Activated naive CD4-positive, alpha-beta T cell treated with anti-CD3 and anti-CD28 coated beads for 36 hours (primary cell): ENCODE measurements at places on chromosomes 7 and 10.

- H3K27ac ChIP-seq = no peak overlapping the region
Measured at GRCh38 chr7:29086545-29086944, 59.8 kb downstream of the CPVL start.

- no peak overlapping the region for H3K27ac ChIP-seq
- no peaks in the 10 kb centered on the region for H3K36me3 ChIP-seq
- H3K27me3 ChIP-seq = no peaks in the 10 kb centered on the region
- H3K4me3 ChIP-seq = no peak overlapping the region
- DNase-seq = no peak
- H3K4me1 ChIP-seq = peaks cover 10% of the 10 kb centered on the region
Measured at GRCh38 chr10:5942474-5942873, 34.9 kb downstream of the IL15RA start.

- DNase-seq = no peak
- no peak overlapping the region for H3K27ac ChIP-seq
- H3K36me3 ChIP-seq = no peaks in the 10 kb centered on the region
- peaks cover 4% of the 10 kb centered on the region for H3K4me1 ChIP-seq
- no peak overlapping the region for H3K4me3 ChIP-seq
Measured at GRCh38 chr10:122459561-122460273, 1.6 kb upstream of the HTRA1 start.

DNA sequence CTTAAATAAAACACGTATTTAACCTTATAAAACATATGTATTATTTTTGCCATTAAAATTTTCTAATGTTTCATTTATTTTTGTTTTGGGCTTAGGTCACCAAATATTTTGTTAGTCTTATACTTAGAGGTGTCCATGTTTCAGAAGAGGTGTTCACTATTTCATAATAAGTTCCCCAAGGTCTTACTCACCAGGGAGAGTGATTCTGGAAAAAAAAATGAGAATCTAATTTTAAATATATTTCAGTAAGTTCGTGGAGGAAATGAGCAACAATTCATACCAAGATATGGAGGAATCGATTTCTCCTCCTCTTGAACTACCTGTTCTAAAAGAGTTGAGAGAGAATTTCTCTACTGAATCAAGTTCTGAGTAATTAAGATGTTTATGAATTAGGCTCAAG lies 271.6 kb upstream of the SLC26A5 start:
- no peak for DNase-seq
- H3K27me3 ChIP-seq = peaks cover 11% of the 10 kb centered on the region
- no peaks in the 10 kb centered on the region for H3K4me1 ChIP-seq
- H3K4me3 ChIP-seq = no peak overlapping the region
- no peaks in the 10 kb centered on the region for H3K36me3 ChIP-seq
- no peak overlapping the region for H3K27ac ChIP-seq

GRCh38 chr10:14820775-14821154 lies 17.1 kb downstream of the CDNF start:
- peaks cover 3% of the 10 kb centered on the region for H3K4me1 ChIP-seq
- H3K27me3 ChIP-seq = no peaks in the 10 kb centered on the region
- H3K27ac ChIP-seq = no peak overlapping the region
- H3K4me3 ChIP-seq = no peak overlapping the region

DNA sequence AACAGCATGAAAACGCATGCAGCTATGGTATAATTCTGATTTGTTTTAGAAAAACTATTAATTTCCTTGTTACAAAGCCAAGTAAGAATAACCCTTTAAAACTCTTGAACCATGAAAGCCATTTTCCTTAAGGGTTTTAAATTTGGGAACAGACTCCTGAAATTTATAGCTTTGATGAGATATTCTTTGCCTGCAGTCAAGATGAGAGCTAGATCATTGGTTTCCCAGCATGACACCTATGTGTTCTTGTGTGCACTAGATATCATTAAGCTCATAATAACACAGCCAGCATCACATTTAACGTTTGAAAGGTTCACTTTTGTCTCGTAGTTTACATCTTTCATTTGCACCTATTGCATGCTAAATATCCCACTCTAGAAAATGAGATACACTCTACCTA lies 202.2 kb downstream of the PHF14 start:
- H3K27ac ChIP-seq = no peak overlapping the region
- no peaks in the 10 kb centered on the region for H3K27me3 ChIP-seq
- DNase-seq = no peak
- no peak overlapping the region for H3K4me3 ChIP-seq
- peaks cover 4% of the 10 kb centered on the region for H3K36me3 ChIP-seq
- peaks cover 8% of the 10 kb centered on the region for H3K4me1 ChIP-seq

DNA sequence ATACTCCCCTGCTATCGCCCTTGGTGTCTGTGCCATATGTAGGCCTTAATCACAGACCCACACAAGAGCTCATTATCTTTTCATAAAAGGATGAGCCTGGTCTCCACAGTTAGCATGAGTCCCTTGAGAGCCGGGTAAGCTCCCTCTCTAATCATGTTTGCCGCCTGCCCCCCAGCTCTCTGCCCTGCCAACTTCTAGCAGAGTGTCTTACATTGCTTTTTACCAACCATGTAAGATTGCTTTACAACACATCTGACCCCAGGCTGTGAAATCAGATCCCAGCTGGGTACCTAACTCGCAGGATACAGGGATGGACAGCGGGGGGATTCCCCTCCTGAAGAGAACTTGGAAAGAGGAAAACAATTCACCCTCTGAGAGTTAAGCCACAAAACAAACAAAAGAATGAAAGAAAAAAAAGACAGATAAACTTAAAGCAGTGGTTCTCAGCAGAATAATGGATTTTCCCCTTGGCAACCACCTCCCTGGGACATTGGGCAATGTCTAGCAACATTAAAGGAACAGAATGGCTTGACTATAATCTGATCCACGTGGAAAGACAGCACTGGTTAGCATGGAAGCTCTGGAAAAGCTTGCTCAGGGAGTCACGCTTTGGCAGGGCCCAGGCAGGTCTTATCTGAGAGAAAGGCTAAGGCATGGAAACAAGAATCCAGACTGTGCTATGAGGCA lies 39.4 kb upstream of the ATOH7 start:
- no peaks in the 10 kb centered on the region for H3K4me1 ChIP-seq
- DNase-seq = no peak
- H3K27me3 ChIP-seq = peaks cover 8% of the 10 kb centered on the region
- H3K36me3 ChIP-seq = no peaks in the 10 kb centered on the region
- no peak overlapping the region for H3K27ac ChIP-seq
- no peak overlapping the region for H3K4me3 ChIP-seq

GRCh38 chr10:88923520-88923919 lies 29.1 kb downstream of the ACTA2 start:
- H3K27me3 ChIP-seq = no peaks in the 10 kb centered on the region
- peaks cover 6% of the 10 kb centered on the region for H3K36me3 ChIP-seq
- DNase-seq = no peak
- H3K27ac ChIP-seq = no peak overlapping the region

- H3K36me3 ChIP-seq = no peaks in the 10 kb centered on the region
- H3K27ac ChIP-seq = no peak overlapping the region
- H3K27me3 ChIP-seq = peaks cover 2% of the 10 kb centered on the region
- H3K4me1 ChIP-seq = no peaks in the 10 kb centered on the region
- no peak overlapping the region for H3K4me3 ChIP-seq
Measured at GRCh38 chr10:77770081-77770867, 132.7 kb upstream of the KCNMA1 start.

DNA sequence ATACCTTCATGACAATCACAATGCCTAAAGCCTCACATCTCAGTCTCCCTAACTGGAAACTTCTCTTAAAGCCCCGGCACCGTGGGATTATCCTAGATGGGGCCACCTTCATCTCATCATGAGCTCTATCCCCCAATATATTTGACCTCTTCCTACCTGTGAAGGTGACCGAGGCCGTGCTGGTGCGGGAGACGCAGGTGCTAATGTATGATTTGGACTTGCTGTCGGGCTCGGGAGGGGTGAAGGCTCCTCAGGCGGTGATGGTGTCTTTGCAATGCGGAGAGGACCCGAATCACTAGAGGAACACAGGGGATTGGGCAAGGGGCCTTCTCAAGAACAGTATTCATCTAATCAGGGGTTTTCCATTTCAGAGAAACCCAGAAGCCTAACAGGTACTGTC lies 168.4 kb downstream of the AMPH start:
- peaks cover 19% of the 10 kb centered on the region for H3K4me1 ChIP-seq
- H3K27ac ChIP-seq = no peak overlapping the region
- no peak overlapping the region for H3K4me3 ChIP-seq
- H3K27me3 ChIP-seq = no peaks in the 10 kb centered on the region
- no peak for DNase-seq
- H3K36me3 ChIP-seq = peaks cover 2% of the 10 kb centered on the region

GRCh38 chr7:1902231-1902855 lies 232.3 kb downstream of the ELFN1 start:
- H3K27ac ChIP-seq = no peak overlapping the region
- H3K4me3 ChIP-seq = no peak overlapping the region
- H3K4me1 ChIP-seq = no peaks in the 10 kb centered on the region
- no peaks in the 10 kb centered on the region for H3K36me3 ChIP-seq

GRCh38 chr10:19730167-19730906 lies 85.9 kb upstream of the PLXDC2 start:
- no peak for DNase-seq
- H3K27me3 ChIP-seq = no peaks in the 10 kb centered on the region
- no peak overlapping the region for H3K27ac ChIP-seq
- no peaks in the 10 kb centered on the region for H3K4me1 ChIP-seq

DNA sequence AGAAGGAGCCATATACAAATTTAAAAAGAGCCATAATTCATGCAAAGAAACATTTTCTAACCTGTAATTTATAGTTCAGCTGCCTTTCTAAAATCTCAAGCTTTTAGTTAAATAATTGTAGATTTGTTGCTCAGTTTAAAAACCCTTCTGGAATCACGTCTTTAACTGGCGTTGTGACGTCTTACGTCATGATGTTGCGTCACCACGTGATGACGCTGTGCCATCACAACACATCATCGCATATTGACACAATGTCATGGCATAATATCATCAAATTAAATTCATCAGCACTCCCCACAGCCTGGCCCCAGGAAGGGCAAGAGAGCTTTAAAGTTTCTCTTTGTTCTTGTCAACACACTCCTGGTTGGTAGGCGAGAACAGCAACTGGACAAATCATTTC lies 194.8 kb downstream of the GRM8 start:
- DNase-seq = no peak
- peaks cover 3% of the 10 kb centered on the region for H3K27me3 ChIP-seq
- H3K27ac ChIP-seq = no peak overlapping the region
- no peaks in the 10 kb centered on the region for H3K4me1 ChIP-seq
- H3K36me3 ChIP-seq = no peaks in the 10 kb centered on the region

GRCh38 chr10:112229901-112230300 lies 46.3 kb upstream of the GPAM start:
- no peak overlapping the region for H3K27ac ChIP-seq
- H3K36me3 ChIP-seq = no peaks in the 10 kb centered on the region
- peaks cover 12% of the 10 kb centered on the region for H3K27me3 ChIP-seq
- H3K4me3 ChIP-seq = no peak overlapping the region

DNA sequence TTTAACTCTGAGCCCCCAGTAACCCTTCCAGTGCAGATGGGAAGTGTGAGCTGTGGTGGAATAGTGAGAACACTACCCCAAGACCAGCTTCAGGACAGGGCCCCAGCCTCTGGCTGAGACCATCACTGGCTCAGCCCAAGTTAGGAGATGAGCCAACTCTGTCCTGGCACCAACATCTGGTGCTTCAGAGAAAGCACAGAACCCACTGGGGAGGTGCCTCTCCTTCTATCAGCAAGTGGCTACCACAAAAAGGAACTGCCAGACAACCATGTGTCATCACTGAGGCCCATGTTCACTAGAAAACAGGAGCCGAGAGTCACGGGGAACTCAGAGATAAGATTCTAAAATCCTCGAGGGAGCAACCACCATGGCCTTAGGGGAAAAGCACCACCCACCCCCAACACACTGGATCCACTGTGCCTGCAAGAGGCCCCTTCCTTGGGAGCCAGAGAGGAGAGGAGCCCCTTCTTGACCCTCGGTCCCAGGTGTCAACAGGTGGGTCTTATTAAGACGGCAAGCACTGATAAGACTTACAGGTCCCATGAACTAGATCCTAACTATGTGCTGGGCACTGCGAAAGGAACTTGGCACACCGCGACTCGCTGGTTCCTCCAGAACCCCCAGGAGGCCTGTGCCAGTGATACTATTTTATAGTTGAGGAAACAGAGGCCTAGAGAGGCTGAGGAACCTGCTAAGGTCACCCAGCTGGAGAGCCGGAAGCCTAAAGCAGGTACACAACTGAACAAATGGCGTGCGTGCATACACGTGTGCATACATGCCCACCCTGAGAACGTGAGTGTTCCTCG lies 102.7 kb downstream of the FAM53B start:
- no peaks in the 10 kb centered on the region for H3K27me3 ChIP-seq
- peak overlapping the region; percentile 54 for H3K27ac ChIP-seq
- H3K36me3 ChIP-seq = peaks cover 4% of the 10 kb centered on the region

GRCh38 chr7:78179211-78179610 lies 380.6 kb downstream of the PHTF2 start:
- no peaks in the 10 kb centered on the region for H3K4me1 ChIP-seq
- peaks cover 7% of the 10 kb centered on the region for H3K27me3 ChIP-seq
- no peak overlapping the region for H3K27ac ChIP-seq
- no peaks in the 10 kb centered on the region for H3K36me3 ChIP-seq
- no peak for DNase-seq
- no peak overlapping the region for H3K4me3 ChIP-seq

- no peak overlapping the region for H3K27ac ChIP-seq
- peaks cover 2% of the 10 kb centered on the region for H3K27me3 ChIP-seq
- H3K4me1 ChIP-seq = peaks cover 20% of the 10 kb centered on the region
- DNase-seq = no peak
- no peak overlapping the region for H3K4me3 ChIP-seq
Measured at GRCh38 chr10:88071879-88072278, 208.5 kb downstream of the PTEN start.

DNA sequence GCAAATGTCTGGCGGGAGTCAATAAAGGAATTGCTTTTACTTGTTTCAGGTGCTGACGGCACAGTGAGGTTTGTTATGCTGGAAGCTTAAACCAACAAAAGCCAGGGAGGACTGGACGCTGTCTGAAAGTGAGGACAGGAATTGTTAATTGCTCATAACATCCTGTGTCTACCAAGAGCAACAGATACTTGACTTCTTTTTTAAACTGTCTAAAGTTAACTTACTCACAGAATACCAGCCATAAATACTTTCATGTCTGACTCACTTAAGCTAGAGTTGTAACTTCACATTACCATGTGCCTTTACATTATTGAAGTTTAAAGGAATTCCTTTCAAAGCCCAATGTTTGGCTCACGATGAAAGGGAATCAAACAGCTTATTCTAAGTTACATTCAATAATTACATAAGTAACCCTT lies 252.7 kb upstream of the SHH start:
- no peak for DNase-seq
- H3K4me3 ChIP-seq = no peak overlapping the region
- peaks cover 2% of the 10 kb centered on the region for H3K27me3 ChIP-seq
- no peak overlapping the region for H3K27ac ChIP-seq
- H3K4me1 ChIP-seq = peaks cover 3% of the 10 kb centered on the region

- DNase-seq = peak; percentile 83
- H3K27ac ChIP-seq = peak overlapping the region; percentile 87
- H3K36me3 ChIP-seq = peaks cover 17% of the 10 kb centered on the region
- H3K27me3 ChIP-seq = no peaks in the 10 kb centered on the region
- peaks cover 31% of the 10 kb centered on the region for H3K4me1 ChIP-seq
Measured at GRCh38 chr7:99375070-99375807, 709 bp downstream of the ARPC1B start.
